ENCODE measurements at places on chromosomes 2 and 18.

- DNase-seq, result no peak
Measured at GRCh38 chr2:207150284-207150683, 15.5 kb downstream of the KLF7 start.

DNA sequence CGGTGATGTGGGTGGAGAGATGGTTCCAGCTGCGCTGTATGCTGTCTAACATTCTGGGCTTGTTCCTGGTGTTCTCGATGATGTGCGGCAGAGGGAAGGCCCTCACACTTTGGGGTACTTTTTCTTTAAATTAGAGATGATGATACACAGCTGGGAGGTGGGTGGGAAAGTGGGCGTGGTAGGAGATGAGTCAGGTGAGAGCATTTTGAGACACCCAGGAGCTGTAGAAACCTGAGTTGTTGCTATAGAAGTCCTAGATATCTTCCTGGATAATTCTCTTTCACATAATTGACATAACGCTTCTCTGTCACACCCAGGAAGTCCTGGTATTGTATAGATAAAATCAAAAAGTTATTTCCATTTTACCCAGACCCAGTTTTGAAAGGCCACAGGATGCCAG, 103.8 kb upstream of the ALKAL2 start:
- no peak for DNase-seq

- DNase-seq, result peak; percentile 19
Measured at GRCh38 chr2:226701052-226701451, 98.6 kb downstream of the IRS1 start.

DNA sequence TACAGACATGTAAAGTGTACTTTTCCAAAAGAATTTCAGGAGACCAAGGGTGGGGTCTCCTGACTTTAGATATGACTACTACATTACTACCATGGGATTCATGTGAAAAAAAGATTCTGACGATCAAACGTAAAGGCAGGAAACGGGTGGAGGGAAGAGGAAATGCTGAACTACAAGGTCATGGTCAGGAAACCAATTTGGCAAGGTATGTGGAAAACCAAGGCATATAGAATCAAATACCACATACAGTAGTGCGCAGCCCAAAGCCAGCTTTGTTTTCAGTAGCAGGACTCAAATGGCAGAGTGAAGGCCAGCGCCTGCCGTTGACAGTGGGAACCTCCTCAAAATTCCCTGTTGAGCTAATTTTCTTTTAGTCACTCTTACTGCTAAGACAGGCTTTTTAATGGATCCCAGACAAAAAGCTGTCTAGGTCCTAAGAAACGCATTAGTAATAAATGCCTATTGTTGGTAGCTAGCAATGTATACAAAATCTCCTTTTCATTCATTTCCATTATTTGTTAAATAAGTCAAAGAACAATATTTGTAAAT, 57.6 kb upstream of the SERTAD2 start:
- no peak for DNase-seq

- DNase-seq, result no peak
Measured at GRCh38 chr2:150809103-150809502, 321.6 kb upstream of the RND3 start.

- DNase-seq, result no peak
Measured at GRCh38 chr2:148680462-148680861, 35.9 kb downstream of the EPC2 start.

DNA sequence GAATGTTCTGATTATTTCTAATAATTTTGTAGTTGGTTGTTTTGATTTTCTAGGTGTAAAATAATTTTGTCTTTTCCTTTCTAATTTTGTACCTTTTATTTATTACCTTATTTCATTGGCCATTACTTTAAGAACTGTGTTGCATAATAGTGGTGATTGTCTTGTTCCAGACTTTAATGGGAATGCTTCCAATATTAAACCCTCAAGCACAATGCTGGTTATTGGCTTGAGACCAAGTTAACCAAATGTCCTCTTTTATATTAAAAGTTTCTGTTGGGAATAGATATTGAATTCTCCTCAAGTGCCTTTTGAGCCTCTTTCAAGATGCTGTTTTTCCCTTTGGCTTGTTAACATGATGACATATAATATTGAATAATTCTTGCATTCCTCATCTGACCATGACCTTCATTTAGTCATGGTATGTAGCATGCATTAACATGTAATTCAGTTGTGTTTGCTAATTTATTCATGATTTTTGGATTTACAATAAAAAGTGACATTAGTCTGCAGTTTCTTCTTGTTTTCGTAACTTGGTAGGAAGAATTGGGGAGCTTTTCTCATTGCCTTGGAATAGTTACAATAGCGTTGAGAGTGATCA, 141.7 kb downstream of the DIS3L2 start:
- DNase-seq, result no peak

- DNase-seq, result no peak
Measured at GRCh38 chr18:79458917-79459803, 63.4 kb downstream of the NFATC1 start.

- no peak for DNase-seq
Measured at GRCh38 chr2:142981756-142982155, 104.3 kb downstream of the KYNU start.

- no peak for DNase-seq
Measured at GRCh38 chr2:42925742-42926433, 133.5 kb upstream of the HAAO start.

DNA sequence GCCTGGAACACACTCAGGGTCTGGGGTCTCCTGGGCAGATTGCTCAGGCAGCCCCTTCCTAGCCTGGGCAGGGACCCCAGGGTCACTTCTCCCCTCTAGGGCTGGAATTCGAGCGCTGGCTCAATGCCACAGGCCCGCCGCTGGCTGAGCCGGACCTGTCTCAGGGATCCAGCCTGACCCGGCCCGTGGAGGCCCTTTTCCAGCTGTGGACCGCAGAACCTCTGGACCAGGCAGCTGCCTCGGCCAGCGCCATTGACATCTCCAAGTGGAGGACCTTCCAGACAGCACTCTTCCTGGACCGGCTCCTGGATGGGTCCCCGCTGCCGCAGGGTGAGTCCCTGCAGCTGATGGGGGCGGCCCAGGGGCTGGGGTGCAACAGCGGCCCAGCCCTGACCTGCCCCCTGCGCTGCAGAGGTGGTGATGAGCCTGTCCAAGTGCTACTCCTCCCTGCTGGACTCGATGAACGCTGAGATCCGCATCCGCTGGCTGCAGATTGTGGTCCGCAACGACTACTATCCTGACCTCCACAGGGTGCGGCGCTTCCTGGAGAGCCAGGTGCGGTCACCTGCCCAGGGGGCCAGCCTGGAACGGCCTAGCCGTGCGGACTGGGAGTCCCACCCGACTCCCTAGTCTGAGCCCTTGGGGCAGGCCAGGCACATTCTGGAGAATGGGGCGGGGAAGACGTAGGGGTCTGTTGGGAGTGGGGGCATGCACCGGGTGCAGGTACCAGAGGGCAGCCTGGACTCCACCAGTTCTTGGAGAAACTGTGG, 8.3 kb downstream of the RNPEPL1 start:
- no peak for DNase-seq

DNA sequence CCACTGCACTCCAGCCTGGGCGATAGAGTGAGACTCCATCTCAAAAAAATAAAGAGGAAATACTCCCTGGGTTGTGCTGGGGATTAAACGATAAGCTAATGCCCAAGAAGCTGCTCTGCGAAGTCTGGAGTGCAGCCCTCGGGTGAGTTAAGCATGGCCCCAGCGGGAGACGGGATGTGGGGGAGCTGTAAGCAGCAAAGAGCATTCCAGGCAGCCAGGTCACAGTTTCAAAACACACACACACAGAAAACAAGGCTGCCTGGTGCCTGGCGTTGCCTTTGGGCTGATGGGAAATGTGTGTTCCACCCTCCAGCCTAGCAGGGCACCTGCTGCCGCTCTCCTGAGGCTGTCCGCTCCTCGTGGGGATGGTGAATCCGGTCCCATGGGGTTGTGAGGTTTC, 24.1 kb downstream of the ODC1 start:
- DNase-seq, result no peak

DNA sequence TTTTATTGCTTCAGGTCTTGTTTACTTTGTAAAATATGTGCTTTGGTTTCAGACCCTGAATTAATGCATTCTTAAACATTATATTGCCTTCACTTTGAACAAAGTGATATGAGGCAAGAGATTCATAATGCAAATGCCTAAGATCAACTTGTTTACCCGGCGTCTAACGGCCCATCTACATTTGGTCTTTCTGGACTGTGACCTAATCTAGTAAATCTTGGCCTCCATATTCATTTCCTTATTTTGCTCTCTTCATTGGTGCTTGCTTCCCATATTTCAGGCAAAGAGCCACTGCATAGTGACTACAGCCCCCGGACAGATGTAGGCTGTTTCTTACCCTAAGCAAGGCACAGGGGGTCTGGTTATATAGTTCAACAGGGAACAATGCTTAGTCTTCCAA, 53.0 kb upstream of the SLC39A10 start:
- DNase-seq, result no peak

GRCh38 chr2:55224761-55225261, 7.3 kb downstream of the CLHC1 start:
- no peak for DNase-seq

GRCh38 chr18:54794823-54795222, 33.5 kb upstream of the RAB27B start:
- DNase-seq, result no peak

GRCh38 chr2:227464361-227464760, 7.6 kb upstream of the AGFG1 start:
- DNase-seq, result peak; percentile 24

- DNase-seq, result no peak
Measured at GRCh38 chr2:21860907-21861306, 737.1 kb downstream of the TDRD15 start.

DNA sequence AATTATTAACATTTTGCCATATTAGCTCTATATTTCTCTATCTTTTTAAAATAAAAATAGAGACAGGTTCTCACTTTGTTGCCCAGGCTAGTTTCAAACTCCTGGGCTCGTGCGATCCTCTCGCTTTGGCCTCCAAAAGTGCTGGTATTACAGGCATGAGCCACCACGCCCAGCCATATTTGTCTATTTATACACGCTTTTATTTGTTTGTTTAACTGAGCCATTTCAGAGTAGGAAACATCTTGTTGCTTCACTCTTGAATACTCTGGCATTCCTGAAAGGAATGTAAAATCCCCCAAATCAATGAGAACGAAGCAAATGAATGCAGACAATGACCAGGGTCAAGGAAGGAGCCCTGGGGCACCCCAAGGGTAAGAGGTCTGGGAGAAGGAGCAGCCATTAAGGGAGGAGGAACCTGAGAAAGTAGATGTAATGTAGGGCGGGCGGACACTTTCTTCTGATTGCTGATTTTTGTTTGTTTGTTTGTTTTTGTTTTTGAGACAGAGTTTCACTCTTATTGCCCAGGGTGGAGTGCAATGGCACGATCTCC, 31.7 kb upstream of the RAB1A start:
- DNase-seq, result no peak

GRCh38 chr18:9032519-9032918, 70.0 kb upstream of the NDUFV2 start:
- no peak for DNase-seq

DNA sequence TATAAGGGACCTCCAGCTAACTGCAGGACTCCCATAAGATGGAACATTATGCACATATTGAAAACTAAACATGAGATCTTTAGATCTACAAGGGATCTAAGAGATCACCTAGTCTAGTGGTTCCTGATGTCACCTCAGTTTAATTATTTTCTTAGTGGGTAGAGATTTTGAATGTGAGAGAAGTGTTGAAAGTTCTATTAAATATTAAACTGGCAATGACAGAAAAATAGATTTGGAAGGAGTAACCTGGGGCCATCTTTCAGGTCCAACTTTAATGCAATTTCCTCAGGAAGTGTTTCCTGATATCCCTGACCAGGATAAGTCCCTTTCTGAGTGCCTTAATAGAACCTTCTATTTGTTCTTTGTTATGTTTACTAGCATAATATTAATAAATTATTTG, 29.1 kb upstream of the CPS1 start:
- DNase-seq, result no peak

DNA sequence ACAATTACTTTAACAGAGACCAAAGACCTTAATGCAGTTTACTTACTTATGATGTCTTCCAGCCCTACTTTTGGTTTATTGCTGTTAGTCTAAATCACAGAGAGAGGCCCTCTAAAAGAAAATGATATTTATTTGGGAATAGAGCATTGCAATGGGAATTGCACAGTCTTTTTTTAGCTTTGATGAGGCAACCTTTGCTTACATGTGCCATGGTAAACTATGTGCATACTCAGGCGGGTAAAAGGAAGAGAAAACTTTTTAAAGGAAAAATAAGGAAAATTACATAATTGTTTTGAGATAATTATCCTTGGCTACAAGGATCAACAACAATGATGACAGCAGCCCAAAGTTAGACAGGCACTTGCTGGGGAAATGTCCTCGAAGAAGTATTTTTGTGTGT, 78.6 kb downstream of the EFEMP1 start:
- no peak for DNase-seq

GRCh38 chr18:59994357-59994756, 94.6 kb downstream of the PMAIP1 start:
- no peak for DNase-seq

- no peak for DNase-seq
Measured at GRCh38 chr2:12884713-12885282, 168.1 kb downstream of the TRIB2 start.

GRCh38 chr2:217611056-217611455, 391.7 kb downstream of the TNS1 start:
- DNase-seq, result peak; percentile 15

- no peak for DNase-seq
Measured at GRCh38 chr2:123695426-123695825, 329.7 kb upstream of the CNTNAP5 start.

DNA sequence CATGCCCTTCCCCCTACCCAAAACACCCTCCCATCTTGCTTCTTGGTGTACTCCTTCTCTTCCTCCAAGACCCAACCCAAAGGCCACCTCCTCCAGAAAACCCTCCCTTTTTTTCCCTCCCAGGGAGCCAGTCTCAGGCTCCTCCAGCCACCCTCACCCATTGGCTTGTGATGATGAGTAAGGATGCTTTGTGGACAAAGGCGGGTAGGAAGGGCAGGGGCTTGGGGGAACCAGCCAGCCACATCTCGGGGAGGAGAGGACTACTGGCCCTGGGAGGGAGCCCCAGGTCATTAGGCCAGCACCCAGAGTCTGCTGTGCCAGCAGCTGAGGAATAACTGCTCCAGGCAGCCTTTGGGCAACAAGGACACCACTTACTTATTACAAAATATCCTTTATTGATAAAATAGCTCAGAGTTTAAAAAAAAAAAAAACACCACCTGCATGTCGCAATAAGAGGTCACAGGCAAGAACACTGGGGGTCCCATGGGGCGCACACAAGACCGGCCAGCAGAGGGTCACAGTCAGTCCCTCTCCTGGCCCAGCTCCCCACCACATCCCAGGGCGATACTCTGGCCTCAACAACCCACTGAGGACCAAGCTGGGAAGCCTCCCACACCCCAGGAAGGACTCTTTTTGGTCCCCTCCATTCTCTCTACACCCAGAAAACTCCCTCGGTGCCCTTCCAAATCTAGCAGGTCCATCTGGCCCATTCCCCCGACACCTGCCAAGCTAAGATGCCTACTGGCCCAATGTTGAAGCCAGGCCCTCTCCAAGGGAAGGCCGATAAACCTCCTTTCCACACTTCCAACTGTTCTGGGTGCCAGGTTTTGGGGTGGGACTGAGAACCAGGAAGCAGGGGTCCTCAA, 3.6 kb downstream of the ADRA2B start:
- no peak for DNase-seq

DNA sequence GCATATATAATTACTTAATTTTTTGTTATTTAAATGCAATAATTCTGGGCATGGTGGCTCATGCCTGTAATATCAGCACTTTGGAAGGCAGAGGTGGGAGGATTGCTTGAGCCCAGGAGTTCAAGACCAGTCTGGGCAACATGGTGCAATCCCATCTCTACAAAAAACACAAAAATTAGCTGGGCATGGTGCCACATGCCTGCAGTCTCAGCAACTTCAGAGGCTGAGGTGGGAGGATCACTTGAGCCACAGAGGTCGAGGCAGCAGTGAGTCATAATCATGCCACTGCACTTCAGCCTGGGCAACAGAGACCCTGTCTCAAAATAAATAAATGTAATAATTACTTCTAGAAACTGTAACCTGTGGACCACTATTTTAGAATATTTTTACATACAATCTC, 21.5 kb upstream of the TMEM87B start:
- no peak for DNase-seq

Data from activated CD4-positive, alpha-beta memory T cell treated with anti-CD3 and anti-CD28 coated beads for 36 hours (primary cell).